Stimulated activated CD4-positive, alpha-beta T cell treated with anti-CD3 and anti-CD28 coated beads, Interleukin-1b, Interleukin-23, amount 100 ng/mL, for 24 hours (primary cell): ENCODE measurements at places on chromosomes 12 and 14.

GRCh38 chr12:49692851-49693250 is 14.4 kb downstream of the FMNL3 start:
- no peak for DNase-seq

- no peak for DNase-seq
These were observed 5.0 kb downstream of the MYH6 start for GRCh38 chr14:23403139-23403438.

DNA sequence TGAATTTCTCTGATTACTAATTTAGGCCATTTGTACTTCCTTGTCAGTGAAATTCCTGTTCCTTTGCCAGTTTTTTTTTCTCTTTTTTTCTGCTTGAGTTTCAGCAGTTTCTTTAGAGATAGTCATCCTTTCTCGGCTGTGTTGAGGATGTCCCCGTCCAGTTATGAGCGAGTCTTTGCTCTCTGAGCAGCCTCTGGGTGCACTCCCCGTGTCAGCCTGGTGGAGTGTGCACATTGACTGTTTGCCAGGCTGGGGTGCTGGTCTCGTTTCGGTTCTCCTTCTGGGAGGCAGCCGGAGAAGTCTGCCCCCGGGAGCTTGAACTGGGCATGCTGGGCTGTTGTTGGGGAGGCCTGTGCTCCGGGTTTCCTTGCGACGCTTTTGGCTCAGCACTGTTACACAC is 3.0 kb downstream of the PACS2 start:
- DNase-seq: no peak

DNA sequence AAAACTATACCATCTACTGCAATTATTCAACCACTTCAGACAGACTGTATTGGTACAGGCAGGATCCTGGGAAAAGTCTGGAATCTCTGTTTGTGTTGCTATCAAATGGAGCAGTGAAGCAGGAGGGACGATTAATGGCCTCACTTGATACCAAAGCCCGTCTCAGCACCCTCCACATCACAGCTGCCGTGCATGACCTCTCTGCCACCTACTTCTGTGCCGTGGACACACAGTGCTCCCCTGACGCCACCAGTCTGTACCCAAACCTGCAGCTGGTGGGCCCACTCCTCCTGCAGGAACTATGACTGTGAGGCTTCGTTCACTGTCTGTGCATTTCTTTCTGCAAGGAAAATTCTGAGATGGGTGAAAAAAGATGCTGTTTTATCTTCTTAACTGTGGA is 284.7 kb downstream of the DAD1 start:
- no peak for DNase-seq

GRCh38 chr14:60861545-60862140 is 119.2 kb downstream of the TRMT5 start:
- DNase-seq: no peak

GRCh38 chr12:15589328-15590032 is 199.7 kb downstream of the EPS8 start:
- no peak for DNase-seq

DNA sequence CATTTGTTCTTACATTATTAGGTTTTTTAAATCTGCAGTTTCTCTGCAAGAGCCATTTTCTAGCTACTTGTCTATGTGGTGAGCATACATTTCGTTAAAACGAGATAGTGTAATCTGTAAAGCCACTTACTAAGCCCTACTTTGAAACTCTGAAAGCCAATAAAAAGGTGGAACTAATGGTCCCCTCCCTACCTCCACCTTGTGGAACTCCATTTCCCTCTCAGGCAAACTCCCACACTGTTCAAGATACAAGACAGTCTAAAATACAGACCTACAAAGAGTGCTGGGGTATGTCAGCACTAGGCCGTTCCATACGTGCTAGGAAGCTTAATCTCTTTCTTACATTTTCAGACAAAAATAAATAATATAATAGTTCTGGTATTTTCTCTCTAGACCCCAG is 74.1 kb downstream of the DUSP6 start:
- DNase-seq: no peak

- no peak for DNase-seq
These were observed 750.2 kb downstream of the TMEM121 start for GRCh38 chr14:106276326-106277267.

DNA sequence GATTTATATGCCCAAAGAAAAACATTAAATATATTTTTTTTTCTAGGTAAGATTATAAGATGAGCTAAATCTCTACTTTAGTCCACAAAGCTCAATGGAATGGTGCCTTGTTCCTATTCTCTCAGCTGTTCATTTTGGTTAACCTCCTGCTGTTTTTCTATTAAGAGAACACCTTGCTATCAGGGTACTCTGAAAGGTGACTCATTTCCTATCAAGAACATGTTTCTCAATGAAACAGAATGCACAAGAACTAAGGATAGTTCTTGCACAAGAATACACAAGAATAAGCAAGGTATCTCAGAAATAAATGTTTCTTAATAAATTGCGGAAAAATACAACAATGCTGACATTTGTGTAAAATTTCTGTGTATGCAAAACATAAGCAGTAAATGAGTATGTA is 14.1 kb downstream of the ABCD2 start:
- DNase-seq: no peak

DNA sequence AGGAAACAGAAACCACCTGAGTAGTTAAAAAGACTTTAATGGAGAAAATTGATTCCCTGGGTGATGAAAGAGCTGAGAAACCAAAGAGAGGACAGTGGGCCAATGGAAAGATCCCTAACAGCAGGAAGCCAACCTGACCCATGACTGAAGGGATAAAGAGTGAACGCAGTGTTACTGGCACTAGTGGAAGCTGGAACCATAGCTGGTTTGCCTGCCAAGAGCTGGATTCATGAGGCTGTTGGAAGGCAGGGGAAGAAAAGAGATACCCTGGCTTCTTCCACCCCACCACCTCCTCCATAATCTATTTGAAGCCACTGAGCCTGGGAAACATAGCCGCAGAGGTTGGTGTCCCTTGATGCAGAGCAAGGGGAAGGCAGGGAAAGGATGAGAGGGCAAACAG is 125.5 kb upstream of the PRKD1 start:
- DNase-seq: no peak

DNA sequence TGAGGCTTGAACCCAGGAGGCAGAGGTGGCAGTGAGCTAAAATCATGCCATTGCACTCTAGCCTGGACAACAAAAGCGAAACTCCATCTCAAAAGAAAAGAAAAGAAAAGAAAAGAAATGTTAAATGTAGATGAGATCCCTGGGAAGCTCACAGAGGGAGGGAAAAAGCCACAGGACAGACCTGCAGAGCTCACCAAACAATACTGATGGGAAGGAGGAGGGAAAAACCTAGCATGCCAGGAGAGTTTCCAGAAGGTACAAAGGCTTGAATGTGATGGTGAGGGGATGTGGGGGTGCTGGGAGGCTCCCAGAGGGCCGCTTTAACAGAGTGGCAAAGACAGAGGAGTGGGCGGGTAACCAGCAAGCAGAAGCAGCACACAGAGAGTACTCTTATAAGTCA is 72.3 kb downstream of the PTPN21 start:
- no peak for DNase-seq

DNA sequence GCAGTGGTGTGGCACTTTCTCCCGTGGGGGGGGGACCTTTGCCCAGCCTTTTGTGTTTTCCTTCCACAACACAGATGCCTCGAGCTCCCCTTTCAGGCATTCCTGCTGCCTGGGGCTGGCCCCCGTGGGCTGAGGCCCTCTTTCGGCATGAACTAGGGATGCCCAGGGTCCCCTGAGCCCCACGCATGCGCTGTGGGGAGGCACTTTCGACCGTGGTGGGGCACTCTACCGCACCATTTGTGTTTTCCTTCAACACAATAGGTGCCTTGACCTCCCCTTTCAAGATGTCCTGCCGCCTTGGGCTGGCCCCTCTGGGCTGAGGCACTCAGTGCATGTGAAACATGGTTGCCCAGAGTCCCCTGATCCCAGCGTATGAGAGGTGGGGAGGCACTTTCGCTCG is 363.7 kb downstream of the ALG10 start:
- DNase-seq: no peak

DNA sequence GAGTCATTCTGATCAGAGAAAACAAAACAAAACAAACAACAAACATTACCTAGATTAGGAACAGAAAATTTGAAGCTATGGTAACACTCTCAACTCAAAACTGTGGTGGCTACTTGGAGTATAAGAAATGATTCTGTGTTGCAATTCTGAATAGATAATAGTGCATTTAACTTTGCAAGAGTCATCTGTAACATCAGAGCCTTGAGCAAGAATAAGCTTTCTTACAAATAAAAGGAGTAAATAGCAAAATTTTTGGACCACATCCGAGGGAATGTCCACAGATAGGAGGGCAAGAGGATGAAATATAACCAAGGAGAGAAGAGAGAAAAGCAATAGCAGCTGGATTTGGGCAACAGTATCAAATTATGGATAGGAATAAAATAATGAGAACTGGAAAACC is 1090.6 kb downstream of the SLC6A15 start:
- DNase-seq: no peak

DNA sequence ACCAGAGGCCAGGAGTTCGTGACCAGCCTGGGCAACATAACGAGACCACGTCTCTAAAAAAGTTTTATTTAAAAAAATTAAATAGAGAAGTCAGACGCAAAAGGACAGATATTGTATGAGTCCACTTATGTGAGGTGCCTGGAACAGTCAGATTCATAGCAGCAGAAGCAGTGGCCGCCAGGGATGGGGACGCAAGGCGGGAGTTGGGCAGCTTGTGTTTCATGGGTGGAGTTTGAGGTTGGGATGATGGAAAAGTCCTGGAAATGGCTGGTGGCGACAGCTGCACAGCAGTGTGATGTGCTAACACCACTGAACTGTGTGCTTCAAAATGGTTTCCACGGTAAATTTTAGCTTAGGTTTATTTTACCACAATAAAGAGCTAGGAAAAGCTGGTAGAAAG is 57.6 kb upstream of the DDX11 start:
- DNase-seq: no peak

DNA sequence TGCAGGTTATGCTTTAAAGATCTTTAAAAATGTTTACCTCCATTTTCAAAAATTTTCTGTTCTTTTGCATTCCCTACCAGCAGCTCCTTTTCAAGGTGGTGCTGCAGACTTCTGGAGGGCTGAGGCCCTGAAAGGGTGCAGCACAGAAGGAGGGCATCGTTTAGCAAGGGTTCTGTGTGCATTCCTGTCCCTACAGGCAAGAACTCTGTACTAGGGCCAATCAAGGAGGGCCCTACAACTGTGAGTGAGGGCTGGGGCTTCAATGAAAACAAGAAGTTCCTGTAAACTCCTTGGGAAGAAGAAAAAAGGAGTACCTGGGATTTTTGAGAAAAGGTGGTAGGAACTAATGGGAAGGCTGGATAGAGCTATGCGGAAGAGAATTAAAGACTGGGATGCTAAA is 50.7 kb upstream of the CSRP2 start:
- DNase-seq: no peak

DNA sequence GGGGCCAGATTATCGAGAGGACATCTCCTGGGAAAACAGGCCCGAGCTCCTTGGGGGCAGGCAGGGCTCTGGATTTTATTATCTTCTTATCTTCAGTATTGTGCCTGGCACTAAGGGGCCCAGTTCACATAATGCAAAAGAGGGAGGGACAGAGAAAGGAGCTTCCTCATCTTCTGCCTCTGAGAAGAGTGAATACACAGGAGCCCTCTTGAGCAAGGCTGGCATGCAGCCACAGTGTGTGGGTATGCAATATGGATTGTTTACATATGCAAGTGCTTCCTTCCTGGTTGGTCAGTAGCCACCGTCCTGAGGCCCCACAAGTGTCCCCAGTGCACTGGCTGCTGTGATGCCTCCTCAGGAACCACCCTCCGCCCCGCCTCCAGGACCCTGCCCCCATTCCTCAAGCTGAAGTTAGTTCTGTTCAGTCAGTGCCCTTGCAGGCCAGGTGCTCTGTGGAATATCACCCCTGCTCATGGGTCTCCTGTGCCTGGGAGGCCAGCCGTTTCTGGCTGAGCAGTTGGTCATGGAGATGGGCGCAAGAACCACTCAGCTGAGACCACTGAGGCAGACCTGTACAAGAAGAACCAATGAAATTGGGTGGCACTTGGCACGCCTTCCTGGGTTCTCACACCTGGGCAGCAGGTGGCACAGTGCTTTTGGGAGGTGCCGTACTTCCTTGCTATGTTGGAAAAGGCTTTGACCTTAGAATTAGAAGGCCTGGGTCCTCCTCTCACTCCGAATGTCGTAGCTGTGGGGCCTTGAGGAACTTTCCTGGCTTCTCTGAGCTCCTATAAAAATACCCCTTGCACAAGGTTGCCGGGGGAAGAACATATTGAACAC is 35.1 kb upstream of the ACTN1 start:
- no peak for DNase-seq

- DNase-seq: no peak
These were observed 42.0 kb upstream of the CHST11 start for GRCh38 chr12:104414581-104415341.

GRCh38 chr14:97387252-97387874 is 590.2 kb downstream of the VRK1 start:
- DNase-seq: no peak

DNA sequence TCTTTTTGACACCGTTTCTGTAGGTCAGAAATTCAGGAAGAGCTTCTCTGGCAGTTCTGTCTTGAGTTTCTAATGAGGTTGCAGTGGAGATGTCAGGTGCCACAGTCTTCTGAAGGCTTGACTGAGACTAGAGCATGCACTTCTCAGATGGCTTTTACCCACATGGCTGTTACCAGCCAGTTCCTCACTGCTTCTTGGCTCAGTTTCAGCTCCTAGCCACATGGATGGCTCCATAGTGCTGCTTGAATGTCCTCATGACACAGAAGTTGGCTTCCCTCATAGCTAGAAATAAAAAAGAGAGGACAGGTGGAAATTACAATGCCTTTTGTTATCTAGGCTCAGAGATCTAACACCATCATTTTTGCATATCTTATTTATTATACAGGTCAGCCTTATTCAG is 38.1 kb upstream of the SLC2A13 start:
- no peak for DNase-seq

DNA sequence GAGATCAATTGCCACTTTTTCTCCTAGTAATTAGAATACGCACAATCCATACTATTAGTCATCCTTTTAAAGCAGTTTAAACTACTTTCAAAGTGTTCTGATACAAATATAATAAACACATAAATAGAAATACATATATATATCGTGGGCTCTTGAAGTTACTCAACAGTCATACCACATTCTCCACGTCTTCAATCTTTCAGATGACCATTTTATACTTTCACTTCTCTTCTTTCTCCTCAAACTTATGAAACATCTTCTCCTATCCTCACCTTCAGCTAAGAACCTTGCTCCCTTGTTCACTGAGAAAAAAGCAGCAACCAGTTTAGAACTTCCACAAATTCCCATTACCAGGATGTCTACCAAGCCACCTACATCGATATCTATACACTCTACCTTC is 19.2 kb downstream of the CEP290 start:
- no peak for DNase-seq

- DNase-seq: no peak
These were observed 7.1 kb upstream of the LGMN start for GRCh38 chr14:92755495-92755894.

DNA sequence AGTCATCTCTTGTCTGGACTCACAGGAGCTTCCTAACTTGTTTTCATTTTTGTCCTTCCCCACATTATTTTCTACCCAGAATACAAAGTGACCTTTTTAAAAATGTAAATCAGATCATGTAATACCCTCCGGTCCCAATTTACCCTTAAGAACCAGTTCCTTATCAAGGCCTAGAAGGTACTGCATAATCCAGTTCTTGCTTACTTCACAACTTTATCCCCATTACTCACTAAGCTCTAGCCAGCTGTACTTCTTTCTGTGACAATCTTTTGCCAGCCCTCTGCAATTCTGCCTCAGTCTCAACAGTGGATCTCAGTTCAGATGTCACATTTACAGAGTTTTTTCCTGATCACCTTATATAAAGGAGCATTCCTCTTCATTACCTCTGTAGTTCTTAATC is 11.6 kb downstream of the RAP1B start:
- no peak for DNase-seq
